ENCODE measurements at places on chromosomes 12 and 14. TPM values are rescaled to one million over a fixed set of nuclear protein-coding genes. Genes with fewer than 3 reads are reported as not detected.

GRCh38 chr12:28872654-28873268 is 276.3 kb upstream of the FAR2 start:
- DNase-seq, result peak; percentile 39
- H3K4me1 ChIP-seq, result no peaks in the 10 kb centered on the region
- no peaks in the 10 kb centered on the region for H3K36me3 ChIP-seq
- no peak overlapping the region for H3K4me3 ChIP-seq

DNA sequence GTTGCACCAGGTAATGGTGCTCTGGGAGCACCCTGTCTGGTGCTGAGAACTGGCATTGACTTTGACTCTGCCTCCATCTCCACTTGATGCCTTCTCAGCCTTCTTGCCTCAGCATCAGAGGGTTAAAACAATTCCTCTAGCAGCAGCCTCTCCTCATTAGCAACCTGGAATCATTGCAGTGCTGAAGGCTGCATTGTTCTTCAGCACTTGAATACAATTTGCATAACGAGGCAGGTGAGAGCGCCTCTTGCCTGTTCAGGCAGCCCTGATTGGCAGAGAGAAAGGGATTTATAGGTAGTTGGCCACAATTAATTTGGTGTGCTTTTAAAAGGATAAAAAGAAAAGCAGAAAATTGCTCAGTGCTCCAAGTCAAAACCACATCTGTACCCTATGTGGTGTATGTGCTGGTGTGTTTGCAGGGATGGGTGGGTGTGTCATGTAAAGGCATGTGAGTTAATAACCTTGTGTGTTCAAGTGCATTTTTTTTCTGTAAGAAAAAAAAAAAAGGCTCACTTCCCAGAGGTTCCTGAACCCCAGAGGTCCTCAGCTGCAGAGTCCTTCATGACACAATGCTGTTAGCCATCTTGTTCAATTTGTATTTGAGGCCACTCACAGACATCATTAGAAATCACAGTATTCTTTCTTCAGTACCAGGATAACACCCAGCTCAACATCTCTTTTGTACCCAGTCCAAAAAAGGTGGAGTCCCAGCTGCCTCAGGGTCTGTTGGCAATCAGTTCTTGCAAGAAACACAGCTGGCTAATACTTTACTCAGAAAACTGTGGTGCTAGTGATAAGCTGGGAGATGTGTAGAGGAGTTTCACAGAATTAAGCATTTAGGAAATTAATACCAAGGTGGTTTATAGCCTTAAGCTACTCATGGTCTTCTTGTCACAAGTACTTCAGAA is 385.6 kb downstream of the GRIN2B start:
- H3K4me3 ChIP-seq, result no peak overlapping the region
- no peaks in the 10 kb centered on the region for H3K36me3 ChIP-seq
- H3K27me3 ChIP-seq, result no peaks in the 10 kb centered on the region
- no peaks in the 10 kb centered on the region for H3K4me1 ChIP-seq
- no peak overlapping the region for H3K27ac ChIP-seq

DNA sequence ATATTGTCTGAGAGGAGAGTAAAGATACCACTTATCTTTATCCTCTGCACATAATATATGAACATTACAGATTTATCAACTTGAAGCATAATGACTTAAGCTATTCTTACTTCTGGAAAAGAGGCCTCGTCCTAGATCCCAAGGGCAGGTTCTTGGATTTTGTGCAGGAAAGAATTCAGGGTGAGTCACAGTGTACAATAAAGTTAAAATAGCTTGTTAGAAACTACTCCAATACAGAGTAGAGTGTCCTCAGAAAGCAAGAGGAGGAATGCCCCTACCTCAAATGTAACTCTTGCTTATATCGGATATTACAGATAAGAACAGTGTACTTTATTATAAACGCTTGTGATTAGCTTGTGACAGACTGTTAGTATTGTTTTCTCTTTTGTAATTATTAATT is 41.9 kb upstream of the ABCC9 start:
- H3K27ac ChIP-seq, result no peak overlapping the region
- no peaks in the 10 kb centered on the region for H3K4me1 ChIP-seq
- no peak overlapping the region for H3K4me3 ChIP-seq
- H3K27me3 ChIP-seq, result no peaks in the 10 kb centered on the region
- no peaks in the 10 kb centered on the region for H3K36me3 ChIP-seq
- DNase-seq, result no peak

- peak overlapping the region; percentile 16 for H3K27ac ChIP-seq
- no peak overlapping the region for H3K4me3 ChIP-seq
- H3K4me1 ChIP-seq, result peaks cover 8% of the 10 kb centered on the region
These were observed 14.7 kb downstream of the RHOF start for GRCh38 chr12:121778567-121779421.

- H3K36me3 ChIP-seq, result peaks cover 50% of the 10 kb centered on the region
- DNase-seq, result no peak
- no peak overlapping the region for H3K4me3 ChIP-seq
These were observed 65.1 kb downstream of the KTN1 start for GRCh38 chr14:55645145-55645544.

CORO1C gene
- 282 TPM for total RNA-seq

GRCh38 chr12:124334976-124335375 is 40.1 kb downstream of the RFLNA start:
- peaks cover 92% of the 10 kb centered on the region for H3K36me3 ChIP-seq
- no peaks in the 10 kb centered on the region for H3K4me1 ChIP-seq
- H3K27me3 ChIP-seq, result no peaks in the 10 kb centered on the region
- H3K27ac ChIP-seq, result no peak overlapping the region

UBR7 gene
- 19.4 TPM for total RNA-seq

Measured in left lung (tissue), 14 donors.